ENCODE measurements at places on chromosomes 7 and 10.

GRCh38 chr7:155009570-155010157, 6.7 kb upstream of the PAXIP1 start:
- no peak for DNase-seq

GRCh38 chr10:118271671-118272070, 70.5 kb downstream of the FAM204A start:
- no peak for DNase-seq

- DNase-seq, result no peak
These were observed 106.5 kb upstream of the PRR15 start for GRCh38 chr7:29457141-29457561.

DNA sequence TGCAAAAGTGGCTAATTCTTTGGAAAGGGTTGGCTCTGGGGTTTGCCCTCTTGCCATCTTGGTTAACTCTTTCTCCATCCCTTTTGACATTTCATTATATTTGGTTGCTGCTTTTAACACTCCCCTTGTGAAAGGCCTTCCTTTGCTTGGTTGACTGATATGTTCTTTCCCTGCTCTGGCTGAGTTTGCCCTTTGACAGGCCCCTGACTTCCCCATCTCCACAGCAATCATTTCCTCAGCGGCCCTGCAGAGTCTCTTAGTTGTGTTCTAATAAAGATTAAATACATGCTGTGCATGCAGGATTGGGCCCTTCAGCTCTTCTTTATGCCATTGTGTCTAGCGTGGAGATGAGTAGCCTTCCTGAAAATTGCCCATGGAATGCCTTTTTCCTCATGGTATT, 84.5 kb upstream of the CSTF2T start:
- DNase-seq, result no peak

DNA sequence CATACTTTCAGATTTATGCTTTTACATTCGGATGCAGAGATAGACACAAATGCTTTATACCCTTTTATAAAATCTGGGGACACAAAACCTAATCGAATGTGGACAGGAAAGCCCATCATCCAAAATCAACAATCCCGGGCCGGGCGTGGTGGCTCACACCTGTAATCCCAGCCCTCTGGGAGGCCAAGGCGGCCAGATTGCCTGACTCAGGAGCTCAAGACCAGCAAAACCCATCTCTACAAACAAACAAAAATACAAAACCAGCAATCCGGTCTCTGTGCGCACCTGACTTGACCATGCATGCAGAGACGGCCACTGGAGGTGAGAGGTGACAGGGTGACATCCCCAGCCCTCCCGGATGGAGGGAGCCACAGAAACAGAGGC, 13.5 kb downstream of the COBL start:
- DNase-seq, result no peak

GRCh38 chr10:6722616-6723004, 142.5 kb upstream of the PRKCQ start:
- DNase-seq, result no peak

DNA sequence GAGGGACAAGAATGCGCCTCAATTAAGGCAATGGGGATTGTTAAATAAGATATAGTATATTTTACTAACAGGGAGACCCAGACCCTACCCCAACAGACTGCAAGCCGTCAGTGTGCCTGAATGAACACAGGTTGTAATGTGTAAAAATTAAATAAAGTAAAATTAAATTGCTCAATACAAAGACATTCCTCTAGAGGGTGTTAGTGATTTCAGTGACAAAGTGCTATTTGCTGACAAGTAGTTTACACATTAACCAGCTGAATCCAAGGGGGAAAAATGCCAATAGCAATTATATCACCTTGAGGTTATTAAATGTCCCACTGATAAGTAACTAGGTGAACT, 110.5 kb downstream of the EBF3 start:
- no peak for DNase-seq

GRCh38 chr7:148253629-148254028, 336.9 kb upstream of the C7orf33 start:
- DNase-seq, result no peak

- DNase-seq, result no peak
These were observed 54.0 kb downstream of the ANK3 start for GRCh38 chr10:60335708-60336107.

DNA sequence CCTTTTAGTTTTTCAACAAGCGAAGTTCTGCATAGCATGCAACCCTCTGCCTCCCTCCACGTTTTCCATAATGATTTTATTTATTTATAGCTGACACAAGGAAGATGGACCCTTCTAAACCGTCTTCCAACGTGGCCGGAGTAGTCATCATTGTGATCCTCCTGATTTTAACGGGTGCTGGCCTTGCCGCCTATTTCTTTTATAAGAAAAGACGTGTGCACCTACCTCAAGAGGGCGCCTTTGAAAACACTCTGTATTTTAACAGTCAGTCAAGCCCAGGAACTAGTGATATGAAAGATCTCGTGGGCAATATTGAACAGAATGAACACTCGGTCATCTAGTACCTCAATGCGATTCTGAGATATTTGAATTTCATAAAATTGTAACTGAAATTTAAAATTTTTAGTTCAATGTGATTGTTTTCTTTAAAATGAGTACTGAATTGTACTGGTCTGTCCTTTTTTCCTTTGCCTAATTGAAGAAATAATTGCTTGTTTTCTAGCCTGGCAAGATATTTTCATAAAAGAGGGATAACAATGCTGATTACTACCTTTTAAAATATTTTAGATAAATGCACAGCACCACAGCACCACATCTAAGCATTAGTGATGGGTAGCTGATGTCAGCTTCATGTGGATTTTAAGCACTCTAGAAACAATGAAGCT, 41.5 kb upstream of the SLC39A12 start:
- no peak for DNase-seq

- no peak for DNase-seq
These were observed 5.3 kb downstream of the IMMP2L start for GRCh38 chr7:111556977-111557376.

DNA sequence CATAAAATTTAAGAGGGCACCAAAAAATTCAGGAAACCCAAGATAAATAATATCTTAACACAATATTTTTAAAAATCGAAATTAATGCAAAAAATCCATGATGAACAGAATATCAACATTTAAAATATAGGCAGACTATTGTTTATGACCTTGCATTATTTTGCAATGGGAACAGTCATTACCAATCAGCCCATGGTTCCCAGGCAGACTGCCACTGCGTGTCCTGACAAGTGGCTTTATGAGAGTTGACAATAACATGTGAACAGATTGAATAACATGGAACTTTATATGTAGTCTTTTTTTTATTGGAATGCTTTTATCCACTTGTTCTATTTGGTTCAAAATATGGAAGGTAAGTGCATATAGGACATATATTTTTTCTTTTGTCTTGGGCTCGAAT, 3.1 kb upstream of the AVPI1 start:
- DNase-seq, result peak; percentile 84

- DNase-seq, result no peak
These were observed 19.7 kb upstream of the CALCR start for GRCh38 chr7:93594250-93594649.

DNA sequence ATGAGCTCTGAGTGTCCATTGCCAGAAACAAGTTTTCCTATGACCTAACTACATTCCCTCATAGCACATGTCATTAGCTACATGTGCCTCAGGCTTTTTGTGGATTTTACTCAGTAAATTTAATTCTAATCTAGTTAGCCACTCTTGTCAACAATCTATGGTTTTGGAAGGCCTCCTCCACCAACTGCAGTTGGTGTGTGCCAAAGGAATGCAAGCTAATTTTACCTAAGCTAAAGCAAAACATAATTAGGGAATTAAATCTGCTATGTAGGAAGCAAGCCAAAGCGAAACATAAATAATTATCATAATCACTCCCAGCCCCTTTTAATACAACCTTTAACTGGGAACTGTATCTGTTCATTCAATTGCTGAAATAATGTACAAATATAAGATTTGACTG, 3.5 kb upstream of the CTTNBP2 start:
- DNase-seq, result no peak

GRCh38 chr10:32927750-32928149, 30.3 kb downstream of the ITGB1 start:
- no peak for DNase-seq

DNA sequence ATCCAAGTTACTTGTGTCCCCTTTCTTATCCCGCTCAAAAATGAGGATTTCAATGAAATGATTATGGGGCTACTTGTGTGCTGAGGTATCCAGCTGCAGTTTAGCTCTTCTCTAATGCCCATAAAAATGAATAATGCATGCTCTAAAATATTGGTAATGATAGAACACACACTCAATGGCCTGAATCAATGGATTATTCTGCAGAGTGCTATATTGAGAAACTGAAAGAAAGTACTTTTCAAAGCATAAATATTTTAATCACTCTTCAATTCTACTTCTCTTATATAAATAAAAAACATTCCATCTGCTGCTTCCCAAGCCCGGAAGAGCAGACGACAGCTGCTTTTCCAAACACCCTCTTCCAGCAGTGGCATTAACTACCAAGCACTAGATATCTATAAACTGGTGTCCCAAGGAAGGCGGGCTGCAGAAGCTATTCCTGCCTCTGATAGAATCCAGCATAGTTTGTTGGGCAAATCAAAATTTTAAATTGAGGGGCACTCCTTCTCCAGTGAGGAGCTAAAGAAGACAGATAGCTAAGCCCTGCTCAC, 284.9 kb upstream of the AOAH start:
- DNase-seq, result no peak

GRCh38 chr7:128902761-128903585, 7.5 kb downstream of the KCP start:
- DNase-seq, result no peak

GRCh38 chr7:30116771-30117170, 18.0 kb upstream of the MTURN start:
- DNase-seq, result no peak

DNA sequence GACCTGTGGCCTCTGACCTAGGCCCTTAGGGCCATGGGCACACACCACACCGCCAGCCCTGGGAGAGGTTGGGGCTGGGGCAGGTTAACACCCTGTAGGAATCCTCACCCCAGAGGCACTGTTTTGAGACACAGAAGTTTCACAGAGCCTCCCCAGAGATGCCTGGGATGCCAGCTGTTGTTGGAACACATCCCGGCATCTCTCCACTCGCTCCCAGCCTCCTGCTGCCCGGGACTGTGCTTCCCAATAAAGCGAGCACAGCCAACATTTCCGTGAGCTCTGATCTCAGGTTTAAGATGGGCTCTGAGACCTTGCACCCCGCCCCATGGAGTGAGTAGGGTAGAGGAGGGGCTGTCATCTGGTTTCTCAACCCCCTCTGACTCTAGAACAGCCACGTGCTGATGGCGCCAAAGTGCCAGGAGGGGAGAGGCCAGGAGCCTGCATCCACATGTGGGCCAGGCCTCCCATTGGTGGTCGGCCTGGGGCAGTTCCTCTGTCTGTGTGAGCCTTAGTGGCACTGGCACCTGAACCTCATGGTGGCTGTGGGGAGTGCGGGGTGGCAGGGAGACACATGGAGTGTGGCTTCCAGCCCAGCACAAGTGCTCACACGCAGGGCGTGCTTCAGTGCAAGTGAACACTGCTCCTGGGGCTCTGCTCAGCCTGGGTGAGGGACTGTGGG, 54.7 kb downstream of the RASGEF1A start:
- DNase-seq, result no peak

GRCh38 chr7:135165862-135166261, 4.6 kb downstream of the CYREN start:
- no peak for DNase-seq

GRCh38 chr10:44384601-44385025, 284 bp downstream of the CXCL12 start:
- no peak for DNase-seq

DNA sequence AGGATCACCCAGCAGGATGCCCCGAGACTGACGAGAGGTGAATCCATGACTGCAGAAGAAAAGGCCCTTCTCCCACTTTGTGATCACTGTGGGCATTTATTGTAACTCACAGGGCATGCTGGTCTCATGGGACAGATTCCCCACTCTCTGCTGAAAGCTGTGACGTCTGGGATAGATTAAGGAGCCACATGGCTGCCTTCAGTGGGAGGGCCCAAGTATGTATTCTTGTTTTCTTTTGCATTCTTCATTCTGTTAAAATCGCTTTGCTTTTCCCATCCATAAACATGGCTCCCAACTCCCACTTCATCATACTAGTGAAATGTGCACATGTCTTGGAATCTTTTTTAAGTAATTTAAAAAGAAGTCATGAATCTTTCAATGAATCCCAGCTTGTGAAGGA, 67.2 kb downstream of the FAM107B start:
- no peak for DNase-seq

GRCh38 chr10:89391907-89392756, at the start of gene IFIT1:
Gene IFIT1 (plus strand): TSS chr10:89392623. CDS start chr10:89392713, 90 bp downstream.
- DNase-seq, result peak; percentile 82

DNA sequence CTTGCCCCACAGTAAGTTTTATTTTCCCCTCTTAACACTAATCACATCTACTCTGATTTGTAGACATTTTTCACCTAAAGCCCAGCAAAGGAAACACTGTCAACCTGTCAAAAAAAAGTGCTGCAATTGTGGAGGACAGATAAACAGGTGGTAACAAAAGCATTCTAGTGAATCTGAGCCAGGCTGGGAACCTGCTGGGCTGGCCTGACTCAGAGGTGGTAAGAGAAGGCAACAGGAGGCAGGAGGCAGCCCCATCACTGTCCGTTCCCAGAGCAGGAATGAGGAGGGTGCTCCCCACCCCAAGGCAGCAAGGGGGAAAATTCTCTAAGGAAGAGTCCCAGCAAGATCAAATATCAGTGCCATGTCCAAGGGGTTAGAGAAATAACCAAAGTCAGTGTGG, 19.5 kb upstream of the HERPUD2 start:
- DNase-seq, result no peak

DNA sequence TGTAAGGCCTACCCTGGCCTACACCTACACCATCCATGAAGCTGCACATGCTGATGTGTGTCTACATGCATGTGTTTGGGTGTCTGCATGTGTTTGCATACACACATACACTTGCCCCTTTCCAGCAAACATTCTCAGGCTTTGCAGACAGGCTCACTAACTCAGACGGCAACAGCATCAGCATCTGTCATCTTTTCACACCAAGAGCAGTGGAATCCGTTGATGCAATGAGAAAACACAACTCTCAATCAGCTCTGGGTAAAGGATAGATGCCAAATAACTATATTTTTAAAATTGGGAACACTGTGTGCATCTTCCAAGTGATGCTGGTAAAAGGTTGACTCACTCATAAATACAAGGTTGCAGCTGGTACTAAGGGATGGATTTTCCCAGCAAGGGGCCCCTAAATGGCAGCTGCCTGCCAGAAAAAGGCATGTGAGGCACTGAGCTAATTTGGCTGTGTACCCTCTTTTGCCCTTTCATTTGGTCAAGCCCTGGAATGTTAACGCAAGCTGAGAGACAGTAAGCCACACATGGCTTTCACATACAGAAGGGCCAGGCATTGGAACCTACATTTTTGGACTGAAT, 296.3 kb upstream of the NPSR1 start:
- no peak for DNase-seq

DNA sequence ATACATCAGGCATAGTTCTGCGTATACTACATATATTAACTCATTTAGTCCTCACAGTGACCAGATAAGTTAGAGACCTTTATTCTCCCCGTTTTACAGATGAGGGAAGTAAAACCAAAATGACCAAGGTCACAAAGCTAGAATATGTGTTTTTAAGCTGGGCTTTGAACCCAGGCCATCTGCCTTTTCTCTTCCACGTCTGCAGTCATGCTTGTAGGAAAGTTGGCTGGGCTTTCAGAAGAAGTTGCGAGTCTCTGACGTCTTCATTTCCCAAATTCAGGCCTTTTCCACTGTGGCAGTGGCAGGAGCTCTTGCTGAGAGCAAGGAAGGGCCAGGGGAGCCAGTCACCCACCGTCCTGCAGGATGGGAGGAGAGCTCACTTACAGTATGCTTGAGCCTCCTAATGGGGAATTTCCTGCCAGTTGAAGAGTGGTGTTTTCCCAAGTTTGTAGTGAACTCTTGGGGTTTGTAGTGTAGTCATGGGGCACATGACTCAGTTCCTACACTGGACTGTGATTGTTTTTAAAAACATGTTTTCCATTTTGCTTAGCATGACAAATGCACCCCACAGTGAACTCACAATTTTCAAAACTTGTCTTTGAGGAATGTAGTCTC, 34.2 kb downstream of the CYP17A1 start:
- DNase-seq, result peak; percentile 40

Measured in epithelial cell of prostate (primary cell).